ENCODE measurements at places on chromosomes 4 and X.
A peak's percentile ranks its signal among the peaks of the same experiment; 100 is the strongest.

DNA sequence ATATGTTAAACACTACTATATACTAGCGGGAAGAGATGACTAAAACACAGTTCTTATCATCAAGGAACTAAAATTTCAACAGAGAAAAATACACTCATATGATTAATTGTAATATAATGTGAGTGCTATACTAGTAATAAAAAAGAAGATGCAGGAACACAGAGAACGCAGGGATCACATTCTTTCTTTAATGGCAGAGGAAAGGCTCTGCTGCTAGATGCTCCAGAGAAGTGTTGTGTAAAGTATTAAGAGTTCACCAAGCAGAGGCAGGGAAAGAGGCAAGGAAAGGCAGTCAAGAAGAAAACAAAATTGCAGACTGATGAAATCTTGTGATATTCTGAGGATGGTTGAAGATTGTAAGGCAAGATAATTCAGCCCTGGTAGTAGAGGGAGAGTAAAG lies 394.7 kb downstream of the PDGFC start:
- DNase-seq: no peak

- peak; percentile 29 for DNase-seq
Observed at GRCh38 chr4:141654098-141654497, 17.7 kb downstream of the IL15 start.

- peak; percentile 13 for DNase-seq
Observed at GRCh38 chr4:163495900-163496299, 1.4 kb downstream of the TMA16 start.

DNA sequence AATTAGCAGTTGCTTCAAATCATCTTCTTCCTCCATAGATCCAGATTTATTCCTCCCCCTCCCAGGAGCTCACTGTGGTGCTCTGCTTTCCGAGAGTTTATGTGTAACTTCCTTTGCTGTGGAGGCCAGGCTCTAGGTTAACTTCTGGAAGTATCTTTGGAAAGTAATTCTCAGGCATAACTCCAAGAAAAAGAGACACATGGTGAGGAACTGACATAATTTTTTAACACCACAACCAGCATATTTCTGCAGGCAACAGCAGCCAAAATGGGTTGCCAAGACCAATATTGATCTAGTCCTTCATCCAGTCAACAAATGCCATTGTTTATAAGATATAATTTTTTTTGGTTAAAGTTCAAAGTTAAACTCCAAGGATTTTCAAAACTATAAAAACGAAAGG lies 114.5 kb upstream of the RBPJ start:
- no peak for DNase-seq

- peak; percentile 46 for DNase-seq
Observed at GRCh38 chrX:8748855-8749254, 16.9 kb upstream of the ANOS1 start.

- no peak for DNase-seq
Observed at GRCh38 chrX:123138473-123138872, 45.6 kb upstream of the GRIA3 start.

DNA sequence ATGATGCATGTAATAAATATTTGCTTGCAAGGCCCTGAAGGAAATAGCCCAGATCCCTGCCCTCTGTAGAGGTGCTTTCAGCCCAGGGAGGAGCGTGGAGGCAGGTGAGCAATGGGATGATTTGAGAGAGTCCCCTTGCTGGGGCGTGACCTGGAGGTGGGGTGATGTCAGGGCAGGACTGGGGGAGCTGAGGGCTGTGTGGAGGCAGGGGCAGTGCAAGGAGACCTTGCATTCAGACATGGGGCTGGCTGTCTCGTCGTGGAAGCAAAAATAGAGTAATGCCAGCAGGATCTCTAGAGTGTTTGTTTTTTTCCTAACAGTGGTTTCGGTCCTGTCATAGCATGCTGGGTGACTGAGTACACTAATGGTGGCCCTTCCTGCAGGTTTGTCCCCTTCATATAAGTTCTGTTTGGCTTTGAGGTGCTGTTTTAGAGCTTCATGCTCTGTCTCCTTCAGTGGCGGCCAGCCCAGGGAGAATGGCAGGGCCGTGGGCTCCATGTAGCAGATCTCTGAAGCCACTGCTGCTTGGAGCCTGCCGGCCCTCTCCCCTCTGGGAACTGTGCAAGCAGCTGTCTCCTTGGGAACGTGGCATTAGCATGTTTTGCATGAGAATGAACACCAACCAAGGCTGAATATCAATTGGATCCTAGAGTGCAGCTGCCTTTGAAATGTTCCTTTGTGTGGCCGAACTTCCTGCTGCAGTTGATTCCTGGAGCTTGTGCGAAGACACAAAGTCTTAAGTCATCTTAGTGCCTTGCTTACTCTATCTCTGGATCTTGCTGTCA lies 39.3 kb upstream of the CLDN34 start:
- no peak for DNase-seq

DNA sequence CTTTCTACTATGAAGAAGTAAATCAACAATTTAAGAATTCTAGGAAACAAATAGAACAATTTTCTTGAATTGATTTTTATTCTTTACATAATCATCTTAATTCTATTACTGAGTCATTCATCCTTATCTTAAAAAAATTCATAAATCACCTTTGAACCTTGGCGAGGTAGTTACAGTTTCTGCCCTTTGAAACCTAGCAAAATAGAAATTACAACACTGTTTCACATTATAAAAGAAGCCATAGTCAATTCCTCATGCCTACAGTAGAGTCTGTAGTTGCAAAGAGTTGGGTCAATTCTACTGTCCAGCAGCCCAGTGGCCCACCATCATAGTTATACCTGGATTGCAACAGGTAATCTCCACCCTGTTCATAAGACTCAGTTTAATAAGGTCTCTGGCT lies 7.3 kb downstream of the SMIM31 start:
- no peak for DNase-seq

GRCh38 chr4:111631215-111631999 lies 513.8 kb upstream of the FAM241A start:
- DNase-seq: peak; percentile 43

DNA sequence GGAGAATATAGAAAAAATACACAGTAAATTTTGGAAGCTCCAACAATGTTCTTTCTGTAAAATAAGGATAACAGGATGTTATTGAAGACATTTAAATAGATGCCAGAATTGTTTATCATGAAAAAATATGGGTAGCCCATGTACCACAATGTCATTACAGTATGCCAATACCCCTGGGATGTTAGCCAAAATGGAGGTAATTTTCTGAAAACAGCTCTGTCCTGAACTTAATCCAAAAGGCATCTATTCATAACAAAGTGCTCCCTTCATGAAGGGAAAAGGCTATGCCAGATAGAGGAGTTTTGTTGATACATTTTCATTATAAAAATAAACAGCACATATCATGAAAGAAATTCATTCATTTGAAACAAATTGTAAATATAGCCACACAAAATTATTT lies 1902.6 kb upstream of the AGA start:
- no peak for DNase-seq

GRCh38 chrX:8688776-8689175 lies 43.2 kb downstream of the ANOS1 start:
- DNase-seq: no peak
